ENCODE measurements at places on chromosomes 2 and 18.

DNA sequence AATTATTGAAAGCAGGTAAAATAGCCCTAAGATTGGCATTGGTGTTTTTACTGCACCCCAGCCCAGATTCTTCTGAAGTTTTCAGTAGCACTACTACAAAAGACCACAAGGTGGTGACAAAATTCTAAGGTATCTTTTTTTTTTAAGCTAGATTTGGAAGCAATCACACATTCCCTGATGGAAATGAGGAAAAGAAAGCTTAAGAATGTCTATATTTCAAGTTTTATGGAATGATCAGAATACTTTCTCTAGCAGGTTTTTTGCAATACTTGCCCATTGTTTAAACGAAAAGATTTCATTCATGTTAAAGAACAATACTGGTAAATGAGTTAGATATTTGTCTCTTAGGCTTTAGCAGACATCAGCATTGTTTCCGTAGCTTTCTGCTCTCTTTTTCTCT lies 32.1 kb upstream of the ZNF638 start:
- DNase-seq = peak; percentile 13

DNA sequence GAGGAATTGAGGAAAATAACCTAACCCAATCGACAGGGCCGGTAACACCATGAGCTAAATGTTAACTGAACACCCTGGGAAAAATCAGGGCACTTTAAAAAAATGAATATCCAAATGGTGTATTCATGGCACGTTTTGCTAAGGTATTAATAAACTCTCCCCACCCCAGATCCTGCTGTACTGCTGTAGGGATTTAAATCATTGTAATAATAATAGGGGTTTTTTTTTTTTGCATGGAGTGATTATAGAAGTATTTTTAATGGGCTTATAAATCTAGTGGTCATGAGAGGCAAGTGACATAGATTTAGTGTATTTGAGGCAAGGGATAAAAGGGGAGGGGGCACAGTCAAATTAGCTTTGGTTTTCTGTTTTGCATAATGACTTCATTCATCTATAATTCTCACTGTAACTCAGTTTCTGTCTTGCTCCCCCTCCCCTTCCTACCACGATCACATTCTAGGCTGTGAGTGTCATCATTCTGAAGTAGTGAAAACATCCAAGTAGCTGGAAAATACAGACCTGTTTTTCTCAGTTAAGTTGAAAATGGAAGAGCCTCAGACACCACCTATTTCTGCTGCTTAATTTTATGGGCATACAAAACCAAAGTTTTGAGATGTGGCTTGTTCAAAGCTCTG lies 18.2 kb upstream of the MGAT5 start:
- no peak for DNase-seq

- DNase-seq = no peak
Measured at GRCh38 chr2:180621941-180622918, 358.2 kb upstream of the UBE2E3 start.

GRCh38 chr2:212773808-212774339 lies 235.3 kb upstream of the ERBB4 start:
- DNase-seq = no peak

GRCh38 chr2:55155764-55156281 lies 76.3 kb downstream of the CLHC1 start:
- no peak for DNase-seq

- no peak for DNase-seq
Measured at GRCh38 chr2:177253704-177254103, 10.8 kb downstream of the NFE2L2 start.

GRCh38 chr18:67308819-67309218 lies 207.7 kb downstream of the DSEL start:
- DNase-seq = no peak

DNA sequence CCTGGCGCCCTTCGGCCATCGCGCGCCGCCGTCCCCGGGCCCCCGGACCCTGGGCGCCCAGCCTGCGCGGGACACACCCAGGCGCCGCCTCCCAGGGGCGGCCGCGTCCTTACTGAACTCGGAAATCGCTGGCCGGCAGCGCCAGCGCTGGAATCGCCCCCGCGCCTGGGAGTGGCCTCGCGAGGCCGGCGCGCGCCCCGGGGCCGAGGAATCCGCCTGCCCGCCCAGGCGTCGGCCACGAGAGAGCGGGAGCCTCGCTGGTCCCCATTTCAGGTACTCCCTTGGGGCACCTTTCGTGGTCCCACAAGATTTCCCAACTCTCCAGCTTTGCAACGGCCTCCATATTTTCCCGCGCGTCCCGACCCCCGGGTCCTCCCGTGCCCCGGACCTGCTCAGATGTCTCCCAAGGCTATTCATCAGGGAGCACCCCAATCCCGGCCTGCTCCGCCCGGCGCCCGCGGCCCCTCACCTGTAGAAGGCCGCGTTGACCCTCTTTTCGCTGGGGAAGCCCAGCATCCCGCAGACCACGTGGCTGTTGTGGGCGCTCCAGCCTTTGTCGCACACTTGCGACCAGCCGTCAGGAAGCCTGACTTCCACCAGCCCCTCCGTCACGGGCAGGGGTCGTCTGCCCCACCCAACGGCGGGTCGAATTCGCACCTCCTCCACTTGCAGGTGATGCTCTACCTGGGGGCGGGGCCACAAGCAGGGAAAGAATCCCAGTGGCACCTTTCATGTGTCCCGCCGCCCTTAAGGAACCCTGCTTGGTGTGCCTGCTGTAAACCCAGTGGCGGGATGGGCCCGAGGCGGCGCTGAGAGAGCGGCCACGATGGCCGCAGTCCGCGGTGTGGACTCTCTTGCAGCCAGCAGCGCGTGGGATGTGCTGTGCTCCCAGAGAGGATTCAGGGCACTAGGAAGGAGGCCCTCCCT lies 4.6 kb downstream of the LOXL3 start:
- DNase-seq = peak; percentile 34

DNA sequence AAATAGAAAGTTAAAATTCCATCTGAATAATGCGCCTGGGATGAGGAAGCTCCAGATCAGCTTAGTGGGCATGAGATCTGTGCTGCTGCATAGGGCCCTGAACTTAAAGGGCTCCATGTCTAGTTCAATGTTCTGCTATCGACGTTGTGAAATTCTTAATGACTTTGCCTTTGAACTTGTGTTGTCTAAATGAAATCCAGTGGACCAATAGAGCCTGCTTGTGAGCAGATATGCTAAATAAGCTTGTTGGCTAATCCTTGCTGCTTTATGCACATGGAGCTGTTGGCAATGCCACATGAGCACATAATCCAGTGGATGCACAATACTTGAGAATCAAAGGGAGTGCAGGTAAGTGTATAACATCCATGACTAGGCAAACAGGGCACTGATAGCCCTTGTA lies 228.6 kb downstream of the TNS1 start:
- no peak for DNase-seq

DNA sequence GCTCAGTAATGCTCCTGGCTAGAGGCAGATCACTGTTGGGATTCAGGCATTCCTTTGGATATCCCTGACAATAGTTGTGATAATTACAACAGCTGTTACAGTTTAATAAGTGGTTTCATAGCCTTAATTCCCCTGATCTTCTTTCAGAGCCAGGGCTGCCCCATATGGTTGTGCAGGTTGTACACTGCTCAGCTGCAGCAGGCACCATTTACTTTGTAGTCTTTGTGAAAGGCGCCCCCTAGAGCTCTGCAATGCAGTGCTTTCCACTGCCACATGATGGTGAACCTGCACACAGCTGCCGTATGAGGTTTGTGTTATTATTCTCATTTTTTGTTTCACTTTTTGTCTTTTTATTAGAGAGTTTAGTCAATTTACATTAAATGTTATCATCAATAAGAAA lies 239.1 kb downstream of the KCNS3 start:
- peak; percentile 46 for DNase-seq

- no peak for DNase-seq
Measured at GRCh38 chr18:35464831-35465279, 32.9 kb downstream of the INO80C start.

GRCh38 chr18:63869374-63869773 lies 18.1 kb upstream of the SERPINB2 start:
- DNase-seq = no peak

DNA sequence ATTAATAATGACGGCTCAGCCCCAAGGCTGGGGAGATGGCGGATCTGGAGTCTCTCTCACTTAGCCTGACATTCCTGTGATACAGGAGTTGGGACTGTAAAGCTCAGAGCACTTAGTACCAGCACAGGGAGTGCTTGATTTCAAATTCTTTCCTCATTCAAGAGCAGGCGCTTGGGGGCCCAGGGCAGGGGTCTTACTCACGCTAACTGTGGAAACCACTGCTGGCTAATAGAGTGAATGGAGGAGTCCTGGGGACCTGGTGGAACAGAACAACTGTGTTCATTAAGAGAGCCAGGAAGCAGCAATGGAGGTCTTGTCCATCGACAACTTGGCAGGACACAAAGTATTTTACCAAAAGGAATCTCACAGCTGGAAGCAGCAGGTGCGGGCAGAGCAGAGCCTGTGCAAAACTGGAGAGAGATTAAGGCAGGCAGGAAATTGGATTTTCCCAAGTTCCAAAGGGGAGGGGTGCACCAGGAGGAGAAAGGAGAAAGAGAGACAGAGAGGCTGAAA lies 358.9 kb downstream of the TNS1 start:
- no peak for DNase-seq

DNA sequence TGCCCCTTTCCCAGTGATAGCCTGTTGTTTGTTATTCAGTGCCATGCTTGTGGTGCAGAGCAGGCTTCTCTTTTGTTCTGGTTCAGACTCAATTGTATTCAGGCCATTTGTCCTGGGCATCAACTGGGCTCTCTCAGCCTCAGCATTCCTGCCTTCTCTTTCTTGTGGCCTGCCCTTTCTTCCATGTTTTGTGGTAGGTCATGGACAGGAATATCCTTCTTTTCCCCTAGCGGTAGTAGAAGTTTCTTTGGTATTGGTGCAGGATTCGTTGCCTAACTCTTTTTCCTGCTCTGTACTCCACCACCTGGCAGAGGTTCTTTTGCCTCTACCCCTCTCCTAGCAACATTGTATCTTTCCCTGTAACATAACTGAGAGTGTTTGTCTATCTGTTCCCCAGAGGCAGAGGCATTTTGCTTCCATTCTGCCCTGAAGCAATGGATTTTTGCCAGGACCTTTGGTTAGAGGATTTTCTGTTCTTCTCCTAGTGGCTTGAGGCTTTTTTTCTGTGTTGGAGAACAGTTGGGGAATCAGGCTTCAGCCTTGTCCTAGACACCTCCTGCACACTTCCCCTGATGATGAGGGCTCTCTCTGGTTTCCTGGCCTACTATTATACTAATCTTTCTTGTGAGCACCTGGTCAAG lies 68.5 kb downstream of the NCOA1 start:
- DNase-seq = no peak

DNA sequence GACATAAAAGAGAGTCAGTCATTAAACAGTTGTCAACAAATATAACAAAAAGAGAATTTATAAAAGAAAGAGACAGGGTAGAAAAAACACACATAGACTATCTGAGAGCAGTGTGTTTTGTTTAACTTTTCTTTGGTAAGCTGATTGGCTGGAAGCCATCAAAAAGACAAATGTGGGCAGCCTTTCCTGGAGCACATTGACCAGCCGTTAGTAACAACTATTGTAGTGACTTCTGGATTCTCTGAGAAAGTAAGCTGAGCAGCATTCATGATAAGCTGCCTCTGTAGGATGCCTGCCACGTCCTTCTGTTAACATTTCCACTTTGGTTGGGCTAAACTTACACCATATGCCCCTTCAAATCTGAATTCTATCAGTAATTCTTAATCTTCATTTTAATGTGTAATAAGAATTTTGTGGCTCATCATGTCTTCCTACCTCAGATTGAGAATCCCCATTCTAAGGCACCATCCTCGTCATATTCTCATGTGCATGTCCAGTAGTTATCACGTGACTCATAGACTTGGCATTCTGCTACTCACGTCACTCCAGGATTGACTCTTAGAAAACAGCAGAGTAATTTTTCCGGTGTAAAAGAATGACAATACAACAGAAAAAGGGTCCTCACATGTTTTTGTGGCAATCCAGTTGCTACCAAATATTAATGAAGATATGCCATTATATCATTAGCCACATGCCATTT lies 43.4 kb upstream of the DNAJC10 start:
- no peak for DNase-seq

- no peak for DNase-seq
Measured at GRCh38 chr2:156589381-156590079, 153.4 kb downstream of the GPD2 start.

DNA sequence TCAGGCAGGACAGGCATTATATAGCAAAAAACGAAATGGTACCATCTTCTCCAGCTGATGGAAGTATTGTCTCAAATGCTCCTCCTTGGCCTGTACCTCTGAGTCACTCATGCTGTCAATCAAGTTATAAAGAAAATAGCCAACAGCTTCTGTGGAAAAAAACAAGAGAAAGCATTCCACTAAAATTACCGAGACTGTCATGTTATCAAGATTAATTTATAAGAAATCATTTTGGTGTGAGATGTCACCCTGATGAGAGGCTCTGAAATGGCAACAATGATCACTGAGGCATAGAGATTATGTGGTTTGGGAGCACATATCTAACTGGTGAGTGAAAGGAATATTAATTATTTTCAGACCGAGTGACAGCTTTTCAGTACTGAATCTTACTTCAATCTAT lies 47.4 kb downstream of the LRPPRC start:
- no peak for DNase-seq

- DNase-seq = no peak
Measured at GRCh38 chr18:48959921-48960920, 9.5 kb upstream of the SMAD7 start.

GRCh38 chr18:34624551-34624950 lies 85.5 kb upstream of the DTNA start:
- DNase-seq = no peak

DNA sequence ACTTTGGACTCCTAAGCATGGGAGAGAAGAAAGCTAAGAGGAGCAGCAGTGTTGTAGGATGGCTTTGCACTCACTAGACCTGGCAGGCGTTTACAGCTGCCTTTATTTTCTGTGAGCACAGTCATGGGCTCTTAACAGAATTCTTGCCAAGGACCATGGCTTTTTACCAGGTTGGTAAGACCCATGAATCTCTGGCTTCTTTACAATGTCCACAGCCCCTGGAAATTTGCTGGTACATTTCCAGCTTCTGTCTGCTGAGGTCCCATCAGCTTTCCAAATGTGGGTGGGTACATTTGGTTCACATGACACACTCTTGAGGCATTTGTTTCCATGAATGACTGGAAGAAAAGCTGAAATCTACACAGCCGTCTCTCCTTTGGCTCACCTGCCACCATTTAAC lies 162.7 kb downstream of the PPP1R1C start:
- no peak for DNase-seq

GRCh38 chr2:231029563-231029962 lies 7.8 kb upstream of the C2orf72 start:
- DNase-seq = no peak

- DNase-seq = no peak
Measured at GRCh38 chr18:2978661-2979106, 34.3 kb downstream of the LPIN2 start.

Data from endothelial cell (in vitro differentiated cells).